ENCODE measurements at places on chromosomes 5 and 9. TPM values are rescaled to one million over a fixed set of nuclear protein-coding genes. Genes with fewer than 3 reads are reported as not detected.

GRCh38 chr9:126205265-126205664 lies 121.4 kb upstream of the MVB12B start:
- no peak for DNase-seq

GRCh38 chr9:7211657-7212056 lies 453.9 kb downstream of the KDM4C start:
- DNase-seq = no peak

DNA sequence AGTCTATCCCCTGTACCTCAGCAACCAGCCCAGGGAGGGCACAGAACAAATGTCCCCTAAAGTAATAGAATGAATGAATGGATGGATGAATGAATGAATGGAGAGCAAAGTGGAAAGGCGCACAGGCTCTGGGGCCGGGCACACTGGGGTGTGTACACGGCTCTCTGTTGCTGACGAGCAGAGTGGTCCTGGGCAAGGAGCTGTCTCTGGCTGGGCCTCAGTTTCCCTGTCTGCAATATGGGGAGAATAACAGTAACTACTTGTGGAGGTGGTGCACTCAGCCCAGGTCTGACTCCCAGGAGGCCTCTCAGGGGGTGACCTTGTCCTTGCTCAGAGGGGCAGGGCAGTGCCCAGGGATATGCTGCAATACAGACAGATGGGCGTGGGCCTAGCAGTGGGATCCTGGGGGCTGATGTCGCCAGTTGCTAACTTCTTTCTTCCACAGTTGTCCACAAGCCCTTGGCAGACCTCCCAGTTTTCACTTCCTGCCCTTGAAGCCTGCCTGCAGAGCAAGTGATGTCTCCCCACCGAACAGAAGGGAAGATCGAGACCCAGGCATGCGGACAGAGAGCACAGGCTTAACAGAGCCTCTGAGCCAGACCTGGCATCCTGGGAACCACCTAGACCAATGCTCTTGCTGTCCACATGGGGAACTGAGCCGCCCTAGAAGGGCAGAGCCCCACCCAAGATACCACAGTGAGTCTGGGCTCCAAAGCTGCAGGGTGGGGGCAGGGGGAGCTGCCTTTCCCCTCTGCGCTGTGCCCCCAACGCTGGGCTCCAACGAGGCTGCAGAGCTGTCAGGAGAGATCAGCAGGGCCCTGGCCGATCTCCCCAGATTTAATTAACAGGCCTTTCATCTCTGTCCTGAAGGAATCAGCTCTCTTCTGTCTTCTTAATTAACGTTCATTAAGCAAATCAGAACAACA lies 13.6 kb upstream of the LAMC3 start:
- DNase-seq = no peak

FOCAD gene
- 16.2 TPM for total RNA-seq

DNA sequence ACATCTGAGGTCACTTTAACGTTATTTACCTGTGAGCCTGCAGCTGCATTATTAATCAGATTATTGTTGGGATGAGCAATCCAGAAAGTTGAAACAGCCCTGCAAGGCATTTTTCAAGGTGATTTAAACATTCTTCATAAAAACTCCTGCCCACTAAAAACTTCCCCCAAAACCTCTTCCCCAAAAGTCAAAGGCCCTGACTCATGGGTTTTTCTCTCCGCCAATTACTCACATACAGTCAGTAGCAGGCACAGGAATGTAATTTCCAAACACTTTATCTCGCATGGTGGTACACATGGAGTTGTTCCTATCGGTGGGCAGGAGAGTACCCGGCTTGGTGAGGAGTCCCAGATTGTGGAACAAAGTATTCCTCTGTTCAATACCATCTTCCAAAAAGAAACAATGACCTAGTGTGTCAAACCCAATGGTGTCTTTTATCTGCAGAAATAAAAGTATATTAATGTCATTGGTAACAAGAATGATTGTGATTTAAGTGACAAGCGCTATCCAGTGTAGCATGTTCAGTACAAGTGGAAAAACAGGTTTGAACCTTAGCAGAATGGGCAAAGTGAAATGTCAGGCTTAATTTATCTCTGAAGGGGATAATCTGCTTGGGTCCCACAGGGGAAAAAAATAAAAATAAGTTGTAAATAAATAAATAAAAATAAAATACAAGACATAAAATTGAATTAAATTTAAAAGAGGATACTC lies 38.3 kb downstream of the CEMIP2 start:
- DNase-seq = no peak
